ENCODE measurements at places on chromosomes 5 and 9.

GRCh38 chr5:73893813-73894212 lies 267.8 kb downstream of the ARHGEF28 start:
- H3K27ac ChIP-seq, result no peak overlapping the region
- H3K36me3 ChIP-seq, result no peaks in the 10 kb centered on the region
- peaks cover 5% of the 10 kb centered on the region for H3K4me1 ChIP-seq
- no peak for DNase-seq
- H3K27me3 ChIP-seq, result no peaks in the 10 kb centered on the region
- no peak overlapping the region for H3K4me3 ChIP-seq

- DNase-seq, result no peak
- no peaks in the 10 kb centered on the region for H3K36me3 ChIP-seq
- no peaks in the 10 kb centered on the region for H3K27me3 ChIP-seq
- H3K4me1 ChIP-seq, result peaks cover 3% of the 10 kb centered on the region
- H3K4me3 ChIP-seq, result no peak overlapping the region
Measured at GRCh38 chr9:99092643-99093491, 12.0 kb upstream of the TGFBR1 start.

- H3K4me1 ChIP-seq, result no peaks in the 10 kb centered on the region
- no peaks in the 10 kb centered on the region for H3K27me3 ChIP-seq
- DNase-seq, result no peak
- H3K4me3 ChIP-seq, result no peak overlapping the region
- no peaks in the 10 kb centered on the region for H3K36me3 ChIP-seq
Measured at GRCh38 chr5:170691657-170692056, 91.9 kb upstream of the GABRP start.

DNA sequence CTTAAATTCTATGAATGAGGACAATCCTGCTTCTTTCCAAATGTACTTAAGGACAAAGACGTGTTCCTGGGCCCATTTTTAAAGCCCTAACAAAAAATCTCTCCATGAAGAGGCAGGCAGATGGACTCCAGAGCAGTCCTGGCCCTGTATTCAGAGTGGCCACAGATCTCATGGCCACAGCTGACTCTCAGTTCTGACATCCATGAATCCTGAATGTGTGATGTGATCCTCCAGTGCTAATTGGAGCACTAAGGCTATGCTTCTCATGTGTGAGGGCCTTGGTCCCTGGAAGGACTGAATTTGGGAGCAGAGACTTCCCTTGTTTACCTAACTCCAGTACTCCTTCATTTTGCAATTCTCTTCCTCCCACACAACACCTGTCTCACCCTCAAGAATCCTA lies 373.0 kb downstream of the AGTPBP1 start:
- H3K4me1 ChIP-seq, result no peaks in the 10 kb centered on the region
- DNase-seq, result no peak
- H3K27me3 ChIP-seq, result no peaks in the 10 kb centered on the region
- no peak overlapping the region for H3K4me3 ChIP-seq
- H3K36me3 ChIP-seq, result no peaks in the 10 kb centered on the region

GRCh38 chr5:143044265-143044664 lies 274.1 kb downstream of the ARHGAP26 start:
- no peak for DNase-seq
- H3K4me3 ChIP-seq, result no peak overlapping the region
- H3K36me3 ChIP-seq, result no peaks in the 10 kb centered on the region
- H3K27ac ChIP-seq, result no peak overlapping the region

DNA sequence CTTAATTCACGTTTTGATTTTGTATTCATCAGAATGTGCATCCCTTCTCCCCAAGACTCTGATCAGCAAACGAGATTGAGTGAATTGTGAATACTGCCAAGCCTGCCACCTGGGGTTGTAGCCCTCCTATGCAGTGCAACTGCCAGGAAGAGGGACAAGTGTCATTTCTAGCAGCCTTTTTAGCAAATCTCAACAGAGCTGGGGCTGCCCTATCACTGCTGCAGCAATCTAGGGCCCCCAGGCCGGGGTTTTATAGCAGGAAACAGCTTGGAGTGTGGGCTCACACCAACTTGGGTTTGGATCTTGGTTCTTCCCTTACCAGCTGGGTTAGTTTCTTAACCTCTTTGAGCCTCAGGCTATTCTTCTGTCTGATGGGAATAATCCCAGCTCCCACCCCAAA lies 4.0 kb downstream of the CSF1R start:
- H3K4me3 ChIP-seq, result no peak overlapping the region
- peaks cover 21% of the 10 kb centered on the region for H3K36me3 ChIP-seq
- H3K4me1 ChIP-seq, result peaks cover 2% of the 10 kb centered on the region
- no peaks in the 10 kb centered on the region for H3K27me3 ChIP-seq
- no peak overlapping the region for H3K27ac ChIP-seq

DNA sequence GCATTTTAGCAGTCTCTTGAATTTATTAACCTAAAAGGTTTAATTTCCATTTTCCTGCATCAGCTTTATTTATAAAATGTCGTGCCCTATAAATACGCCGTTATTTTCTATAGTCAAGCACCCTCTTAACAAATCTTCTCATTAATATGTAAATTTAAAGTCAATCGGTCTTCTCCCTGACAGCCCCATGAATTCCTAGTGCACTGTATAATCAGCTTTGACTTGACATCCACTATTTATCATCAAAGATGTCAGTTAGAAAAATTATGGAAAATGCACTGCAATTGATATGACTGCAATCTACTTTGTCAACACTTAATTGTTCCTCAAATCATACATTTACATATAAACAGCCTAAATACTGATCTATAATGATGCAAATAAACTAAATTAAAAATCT lies 83.4 kb downstream of the AP3B1 start:
- peaks cover 10% of the 10 kb centered on the region for H3K36me3 ChIP-seq
- peaks cover 2% of the 10 kb centered on the region for H3K4me1 ChIP-seq
- no peak overlapping the region for H3K4me3 ChIP-seq
- H3K27me3 ChIP-seq, result no peaks in the 10 kb centered on the region
- DNase-seq, result no peak
- no peak overlapping the region for H3K27ac ChIP-seq

DNA sequence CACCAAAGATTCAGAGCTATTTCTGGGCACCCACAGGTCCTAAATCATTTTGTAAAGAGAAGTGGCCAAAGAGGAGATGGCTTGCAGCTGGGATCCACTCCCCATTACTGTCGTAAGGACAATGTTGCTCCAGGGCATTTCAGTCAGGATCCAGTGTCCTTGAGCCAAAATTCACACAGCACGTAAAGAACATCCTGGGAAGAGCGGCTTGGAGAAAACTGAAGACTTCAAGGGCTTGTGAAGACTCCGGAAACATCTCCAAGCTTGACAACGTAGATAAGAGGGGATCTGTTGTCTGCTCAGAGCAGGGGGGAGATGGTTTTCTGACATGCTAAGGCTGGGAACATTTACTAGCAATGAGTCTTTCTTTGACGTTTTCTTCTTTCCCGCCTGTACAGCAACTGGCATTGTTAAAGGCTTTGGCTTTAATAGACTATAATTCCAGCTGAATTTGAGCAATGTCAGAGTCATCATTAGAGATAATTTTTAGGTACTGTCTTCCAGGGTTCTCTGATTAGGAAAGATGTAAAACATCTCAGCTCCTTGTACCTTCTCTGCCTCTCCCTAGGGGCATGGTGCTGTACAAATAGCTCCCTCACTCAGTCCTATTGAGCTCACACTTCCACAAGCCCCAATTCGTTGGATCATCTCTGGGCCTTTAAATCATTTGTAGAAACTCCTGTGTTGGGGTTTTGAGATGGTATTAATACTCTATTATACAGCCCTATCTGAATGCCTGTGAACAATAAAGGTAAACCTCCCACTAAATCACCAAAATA lies 39.7 kb downstream of the EGFLAM start:
- DNase-seq, result no peak
- H3K4me3 ChIP-seq, result no peak overlapping the region
- no peak overlapping the region for H3K27ac ChIP-seq
- no peaks in the 10 kb centered on the region for H3K27me3 ChIP-seq

- DNase-seq, result no peak
- H3K4me3 ChIP-seq, result no peak overlapping the region
- no peaks in the 10 kb centered on the region for H3K4me1 ChIP-seq
Measured at GRCh38 chr5:16564248-16564867, 52.4 kb downstream of the RETREG1 start.

DNA sequence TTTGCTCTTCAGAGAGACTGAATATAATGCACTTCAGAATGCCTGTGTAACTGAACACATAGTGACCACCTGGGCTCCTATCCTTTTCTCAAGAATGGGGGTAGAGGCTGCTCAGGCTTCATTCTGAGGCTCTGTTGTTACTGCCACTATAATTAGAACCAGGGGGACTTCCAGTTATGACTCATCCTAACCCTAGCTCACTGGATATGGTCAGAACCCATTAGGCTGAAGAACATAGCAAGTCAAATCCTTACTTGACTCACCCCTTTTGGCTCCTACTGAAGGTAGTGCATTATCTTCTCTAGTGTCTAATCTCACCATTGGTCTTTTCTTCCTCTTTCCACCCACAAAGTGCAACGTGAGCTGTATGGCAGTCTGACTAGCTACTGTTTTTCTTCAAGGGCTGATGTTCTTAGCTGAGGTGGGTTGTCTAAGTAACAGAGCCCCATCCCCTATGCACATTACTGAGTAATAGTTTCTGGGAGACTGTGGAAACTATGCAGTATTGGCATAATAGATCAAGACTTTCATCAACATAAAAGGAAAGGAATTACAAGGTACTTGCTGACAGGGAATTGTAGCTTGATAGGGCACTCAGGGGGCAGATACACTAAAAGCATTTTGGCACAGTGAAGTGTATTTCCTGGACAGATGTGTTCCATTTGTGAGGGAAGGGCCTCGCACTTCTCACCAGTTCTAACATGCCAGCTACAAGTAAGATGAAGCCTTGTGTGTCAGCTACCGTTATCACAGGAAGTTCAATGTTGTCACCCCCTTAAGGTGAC lies 431.0 kb upstream of the MEF2C start:
- H3K4me3 ChIP-seq, result no peak overlapping the region
- no peaks in the 10 kb centered on the region for H3K36me3 ChIP-seq
- H3K27me3 ChIP-seq, result no peaks in the 10 kb centered on the region
- H3K4me1 ChIP-seq, result no peaks in the 10 kb centered on the region

DNA sequence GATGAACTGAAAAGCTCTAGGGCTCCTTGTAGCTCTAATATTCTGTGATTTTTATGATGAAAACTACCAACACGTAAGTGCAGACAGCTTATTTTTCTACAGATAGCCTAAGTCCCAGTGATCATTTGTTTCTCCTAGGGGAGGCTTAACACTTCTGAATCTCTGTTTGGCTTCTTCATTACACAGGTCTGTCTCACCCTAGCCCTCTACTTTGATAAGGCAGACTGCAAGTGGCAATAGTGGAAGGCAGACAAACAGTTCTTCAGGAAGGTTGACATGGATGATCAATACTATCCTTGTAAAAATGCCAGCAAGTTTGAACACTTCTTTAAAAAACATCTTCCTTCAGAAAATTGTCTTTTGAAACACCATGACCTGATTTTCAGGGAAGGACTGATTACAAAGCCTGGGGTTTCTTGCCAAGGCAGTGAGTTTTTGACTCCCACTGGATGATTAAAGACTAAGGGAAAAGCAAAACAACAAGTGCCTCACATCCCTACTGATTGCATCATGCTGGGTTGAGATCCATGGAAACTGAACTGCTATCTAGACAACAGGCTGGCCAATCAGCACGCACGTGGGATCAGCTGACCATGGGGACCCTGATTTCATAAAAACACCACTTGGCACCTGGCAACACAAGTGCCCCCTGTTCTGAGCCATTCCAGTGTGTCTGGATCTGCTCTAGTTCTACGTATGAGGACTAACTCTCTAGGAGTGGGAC lies 212.2 kb downstream of the SMARCA2 start:
- peaks cover 7% of the 10 kb centered on the region for H3K4me1 ChIP-seq
- no peaks in the 10 kb centered on the region for H3K27me3 ChIP-seq
- H3K36me3 ChIP-seq, result no peaks in the 10 kb centered on the region
- no peak overlapping the region for H3K27ac ChIP-seq
- DNase-seq, result no peak
- H3K4me3 ChIP-seq, result no peak overlapping the region
